ENCODE measurements at places on chromosomes 13 and 19. TPM values are rescaled to one million over a fixed set of nuclear protein-coding genes. Genes with fewer than 3 reads are reported as not detected.

The PRKCG gene
- not detected for total RNA-seq

The RELB gene
- 2.9 TPM for total RNA-seq

The KLK2 gene
- not detected for total RNA-seq

The GNA15 gene
- total RNA-seq, result 2.8 TPM

The SLC25A41 gene
- not detected for total RNA-seq

The TMEM205 gene
- 105 TPM for total RNA-seq
